AG04449 (cell line): ENCODE measurements at places on chromosomes 11 and 22.

DNA sequence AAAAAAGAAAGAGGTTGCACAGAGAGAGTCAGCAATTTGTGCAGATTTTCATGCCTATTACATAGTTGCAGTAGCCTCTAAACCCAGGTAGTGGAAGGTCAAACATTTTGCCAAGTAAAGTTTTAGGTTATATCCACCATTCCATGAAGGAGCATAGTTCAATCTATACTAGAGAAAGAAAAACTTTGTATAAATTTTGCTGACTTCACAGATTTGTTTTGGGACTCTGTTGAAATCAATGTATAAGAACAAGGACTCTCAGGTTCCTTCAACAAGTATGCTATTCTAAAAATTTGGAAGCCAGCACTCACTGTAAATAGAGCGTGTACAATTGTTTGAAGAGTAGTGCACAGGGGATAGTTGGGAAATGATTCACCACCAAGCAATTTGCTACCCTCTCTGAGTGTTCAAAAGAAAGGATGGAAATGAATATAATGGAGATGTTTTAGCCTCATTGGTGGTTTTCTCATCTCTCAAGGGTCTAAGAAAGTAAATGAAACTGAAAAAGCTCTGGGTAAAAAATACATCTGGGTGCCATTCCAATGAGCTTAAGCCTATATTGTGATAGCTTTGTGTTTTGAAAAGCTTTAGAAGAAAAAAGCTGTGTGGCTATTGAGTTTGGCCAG is 508.4 kb upstream of the LUZP2 start:
- peak; percentile 59 for DNase-seq

DNA sequence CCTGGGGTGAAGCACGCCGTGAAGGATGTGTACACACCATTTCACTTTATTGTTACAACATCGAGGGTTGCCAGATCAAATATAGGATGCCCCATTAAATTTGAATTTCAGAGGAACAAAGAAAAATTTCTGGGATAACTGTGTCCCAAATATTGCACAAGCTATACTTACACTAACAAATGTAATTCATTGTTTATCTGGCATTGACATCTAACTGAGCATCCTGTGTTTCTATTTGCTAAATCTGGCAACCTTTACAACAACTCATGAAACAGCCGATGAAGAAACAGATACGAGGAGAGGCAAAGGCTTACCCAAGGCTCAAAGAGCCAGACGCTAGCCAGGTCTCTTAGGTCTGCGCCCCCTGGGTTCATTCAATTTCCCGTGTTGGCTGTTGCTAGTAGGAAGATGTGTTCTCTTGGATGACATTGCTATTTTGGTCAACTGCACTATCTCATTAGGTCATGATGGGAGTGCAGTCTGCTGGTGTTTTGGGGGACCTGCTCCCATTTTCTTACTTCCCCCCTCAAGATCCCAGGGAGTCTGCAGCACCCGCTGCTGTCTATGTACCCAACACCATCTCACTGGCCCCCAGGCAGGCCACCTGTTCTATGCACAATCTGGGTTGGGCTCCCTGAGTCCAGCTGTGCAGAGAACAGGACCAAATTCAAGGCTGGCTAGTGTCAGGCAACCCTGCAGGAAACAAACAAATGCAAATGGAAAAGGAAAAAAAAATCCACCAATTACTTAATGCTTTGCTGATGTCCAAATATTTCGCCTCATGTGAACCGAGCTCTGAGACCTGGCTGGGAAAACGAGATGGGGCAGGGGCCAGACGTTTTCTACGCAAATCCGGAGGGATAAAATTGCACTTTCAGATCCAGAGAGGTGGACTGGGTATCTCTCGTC is 560.9 kb downstream of the MIAT start:
- no peak for DNase-seq

- DNase-seq, result no peak
Observed at GRCh38 chr11:8296038-8296649, 32.5 kb upstream of the LMO1 start.

DNA sequence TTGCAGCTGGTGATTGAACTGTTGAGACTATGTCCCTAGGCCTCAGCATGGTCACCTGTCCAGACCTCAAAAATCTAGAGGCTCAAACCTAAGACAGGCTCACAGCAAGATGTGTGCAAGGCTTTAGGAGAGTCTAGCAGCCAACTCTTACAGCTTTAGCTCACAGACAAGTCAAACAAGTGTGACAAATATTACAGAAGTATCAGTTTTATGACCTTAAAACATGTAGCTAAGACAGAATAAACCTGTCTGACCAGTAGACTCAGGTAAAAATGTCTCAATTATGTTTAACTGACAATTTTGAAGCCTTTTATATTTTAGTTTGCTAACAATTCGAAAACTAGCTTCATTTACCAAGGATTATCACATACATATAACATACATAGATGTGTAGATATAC is 80.0 kb upstream of the HTATIP2 start:
- no peak for DNase-seq

GRCh38 chr11:8638300-8638699 is 44.2 kb downstream of the TRIM66 start:
- DNase-seq, result no peak

GRCh38 chr11:63445720-63446119 is 45.2 kb downstream of the PLAAT5 start:
- no peak for DNase-seq
